ENCODE measurements at places on chromosomes 11 and 22. TPM values are rescaled to one million over a fixed set of nuclear protein-coding genes. Genes with fewer than 3 reads are reported as not detected.

- DNase-seq, result no peak
Measured at GRCh38 chr11:33086017-33086416, 46.6 kb downstream of the TCP11L1 start.

GRCh38 chr11:61841636-61842527, 13.8 kb downstream of the FADS2 start:
- DNase-seq, result no peak

DNA sequence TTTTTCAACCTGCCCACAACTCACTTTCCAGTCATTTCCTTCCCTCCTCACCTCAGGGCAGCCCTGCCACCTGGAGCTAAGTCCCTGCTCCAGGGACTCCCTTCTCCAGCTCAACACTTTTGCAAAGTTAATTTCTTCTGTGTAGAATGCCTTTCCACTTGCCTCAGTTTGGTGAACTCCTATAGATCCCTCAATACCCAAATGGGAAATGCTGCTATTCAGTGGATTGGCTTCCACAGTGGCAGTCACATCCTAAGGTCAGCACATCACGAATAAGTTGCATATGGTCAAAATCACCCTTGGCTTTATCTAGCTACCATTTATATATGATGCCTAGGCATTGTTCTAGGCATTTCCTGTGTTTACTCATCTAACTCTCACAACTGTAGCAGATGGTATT, 23.6 kb downstream of the GDPD5 start:
- no peak for DNase-seq

DNA sequence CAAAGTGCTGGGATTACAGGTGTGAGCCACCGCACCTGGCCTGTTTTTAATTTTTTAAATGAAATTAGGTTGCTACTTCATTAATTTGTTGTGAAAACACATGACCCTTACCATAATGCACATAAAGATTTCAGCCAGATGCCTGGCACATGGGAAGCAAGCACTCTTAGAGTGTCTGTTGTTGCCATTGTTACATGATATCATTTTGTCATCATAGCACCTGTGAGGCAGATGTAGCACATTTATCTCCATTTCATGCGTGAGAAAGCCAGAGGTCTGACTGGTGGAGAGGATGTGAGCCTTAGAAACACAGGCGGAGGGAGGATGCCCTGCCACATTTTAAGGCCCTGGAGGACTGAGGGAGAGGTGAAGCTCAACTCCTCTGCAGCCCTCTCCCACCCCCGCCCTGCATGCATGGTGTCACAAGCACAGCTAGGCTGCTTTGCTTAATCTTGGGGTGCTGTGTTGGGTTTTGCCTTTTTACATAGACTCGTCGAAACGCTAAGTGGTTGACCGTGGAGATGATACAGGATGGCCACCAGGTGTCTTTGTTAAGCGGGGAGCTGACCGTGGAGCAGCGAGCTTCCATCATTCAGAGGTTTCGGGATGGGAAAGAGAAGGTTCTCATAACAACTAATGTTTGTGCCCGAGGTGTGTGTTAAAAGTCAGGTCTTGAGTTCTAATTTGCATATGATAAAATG, 14.0 kb downstream of the DDX25 start:
- DNase-seq, result no peak

DNA sequence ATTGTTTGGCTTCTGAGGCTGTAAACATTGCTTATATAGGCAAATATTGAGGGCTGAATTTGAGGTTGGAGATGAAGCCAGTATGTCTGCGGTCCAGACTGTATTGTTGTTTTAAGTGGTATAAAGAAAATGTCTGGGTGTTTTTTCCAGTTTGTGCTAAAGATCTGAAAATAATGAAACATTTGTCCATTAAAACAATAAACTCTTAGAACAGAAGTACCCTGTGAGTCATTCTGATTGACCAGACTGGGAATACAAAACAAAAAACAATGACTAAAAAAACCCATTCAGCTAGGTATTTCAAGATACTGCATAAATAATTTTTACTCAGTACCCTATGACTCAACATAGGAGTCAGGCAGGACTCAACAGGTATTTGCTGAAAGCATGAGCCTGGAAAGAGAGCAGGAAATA, 20.4 kb downstream of the ALKBH8 start:
- no peak for DNase-seq

DNA sequence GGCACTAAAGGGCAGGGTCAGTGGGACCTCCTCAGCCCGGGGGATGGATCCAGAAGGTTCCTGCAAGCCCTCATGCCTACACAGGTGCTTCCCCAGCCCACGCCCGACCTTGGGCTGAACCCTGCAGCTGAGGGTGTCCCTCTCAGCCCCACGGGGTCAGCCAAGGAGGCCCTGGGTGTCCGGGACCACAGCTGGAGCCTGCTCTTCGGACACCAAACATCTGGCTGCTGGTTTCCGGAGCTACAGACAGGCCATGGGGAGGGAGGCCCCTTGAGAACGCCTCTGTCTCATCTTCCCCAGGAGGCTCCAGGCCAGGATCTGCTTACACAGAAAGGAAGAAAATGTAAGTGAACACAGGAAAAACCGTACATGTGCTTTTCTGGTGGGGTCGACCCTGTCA, 355.7 kb downstream of the MN1 start:
- DNase-seq, result no peak

- no peak for DNase-seq
Measured at GRCh38 chr11:93542811-93543229, 371 bp downstream of the SMCO4 start.

GRCh38 chr11:34351051-34351450, 6.8 kb downstream of the ABTB2 start:
- DNase-seq, result no peak

DNA sequence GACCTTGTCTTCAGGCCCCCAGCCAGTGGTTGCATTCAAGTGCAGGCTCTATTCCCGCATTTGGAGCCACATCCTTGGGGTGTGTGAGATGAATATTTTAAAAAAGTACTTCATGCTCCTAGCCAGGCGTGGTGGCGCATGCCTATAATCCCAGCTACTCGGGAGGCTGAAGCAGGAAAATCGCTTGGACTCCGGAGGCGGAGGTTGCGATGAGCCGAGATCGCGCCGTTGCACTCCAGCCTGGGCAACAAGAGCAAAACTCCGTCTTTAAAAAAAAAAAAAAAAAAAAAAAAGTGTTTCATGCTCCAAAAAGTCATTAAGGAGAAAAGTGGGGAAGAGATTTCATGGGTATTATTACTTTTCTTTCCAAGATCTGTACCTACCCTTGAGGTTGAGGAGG, 18.0 kb downstream of the SCUBE1 start:
- no peak for DNase-seq

- DNase-seq, result no peak
Measured at GRCh38 chr11:6096417-6096816, 11.1 kb upstream of the OR56B4 start.

DNA sequence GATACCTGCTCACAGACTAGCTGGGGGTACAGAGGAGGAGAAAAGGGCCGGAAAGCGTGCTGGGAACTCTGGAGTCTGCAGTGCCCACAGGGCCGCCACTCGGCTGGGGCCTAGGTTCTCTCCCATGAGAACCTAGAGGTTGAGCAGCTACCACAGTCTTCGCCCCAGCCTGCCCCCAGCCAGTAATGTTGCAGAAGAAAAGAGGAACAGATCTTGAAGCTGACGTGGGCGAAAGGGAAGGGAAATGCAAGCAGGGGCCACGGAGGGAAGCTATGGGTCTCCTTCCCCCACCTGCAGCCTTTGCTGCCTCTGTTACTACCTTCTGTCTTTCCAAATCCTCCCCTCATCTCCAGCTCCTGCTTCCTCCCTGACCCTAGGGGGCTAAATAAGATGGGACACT, 28.8 kb upstream of the P2RY2 start:
- no peak for DNase-seq

SFI1 gene
- 11.4 TPM for polyA plus RNA-seq

SLC43A3 gene
- 7.4 TPM for polyA plus RNA-seq

OR5B21 gene
- polyA plus RNA-seq, result not detected

HBE1 gene
- polyA plus RNA-seq, result not detected

PKP3 gene
- 0.32 TPM for polyA plus RNA-seq

AASDHPPT gene
- polyA plus RNA-seq, result 25.0 TPM

C22orf23 gene
- 1.2 TPM for polyA plus RNA-seq

TRPC6 gene
- 0.39 TPM for polyA plus RNA-seq

DGCR6 gene
- polyA plus RNA-seq, result 7.1 TPM

OR8J3 gene
- polyA plus RNA-seq, result not detected
